Regular cardiac myocyte (primary cell): ENCODE measurements at places on chromosomes 5 and 9. TPM values are rescaled to one million over a fixed set of nuclear protein-coding genes. Genes with fewer than 3 reads are reported as not detected.

Gene FAM53C
- 22.8 and 25.9 TPM in 2 replicates for total RNA-seq

Gene PTPA
- total RNA-seq = 86.3 and 146 TPM in 2 replicates

Gene ROPN1L
- total RNA-seq = 0.28 and 0.38 TPM in 2 replicates

Gene GDNF
- 0.19 and 1.1 TPM in 2 replicates for total RNA-seq

Gene PCDHGA12
- total RNA-seq = 6.7 and 14.7 TPM in 2 replicates

Gene DBH
- total RNA-seq = not detected in 2 replicates

Gene ORM2
- not detected in 2 replicates for total RNA-seq

Gene NSMF
- total RNA-seq = 15.2 and 17.3 TPM in 2 replicates

Gene TXNDC8
- total RNA-seq = not detected in 2 replicates

Gene CMBL
- 7.7 and 12.4 TPM in 2 replicates for total RNA-seq

Gene PCAT7
- not detected in 2 replicates for total RNA-seq

Gene SPATA9
- total RNA-seq = 0.38 and 0.85 TPM in 2 replicates

Gene SLC36A2
- total RNA-seq = not detected in 2 replicates

Gene PTCD2
- 10.2 and 12.7 TPM in 2 replicates for total RNA-seq

Gene STK32A
- 0.38 and 1.7 TPM in 2 replicates for total RNA-seq

Gene CLTB
- total RNA-seq = 95.0 and 155 TPM in 2 replicates
